ENCODE measurements at places on chromosomes 6 and 20.

- no peak for DNase-seq
Observed at GRCh38 chr20:46304361-46304760, 3.9 kb downstream of the CDH22 start.

GRCh38 chr6:135204951-135205350 lies 23.8 kb downstream of the MYB start:
- no peak for DNase-seq

- no peak for DNase-seq
Observed at GRCh38 chr6:111418971-111419693, 63.9 kb downstream of the REV3L start.

DNA sequence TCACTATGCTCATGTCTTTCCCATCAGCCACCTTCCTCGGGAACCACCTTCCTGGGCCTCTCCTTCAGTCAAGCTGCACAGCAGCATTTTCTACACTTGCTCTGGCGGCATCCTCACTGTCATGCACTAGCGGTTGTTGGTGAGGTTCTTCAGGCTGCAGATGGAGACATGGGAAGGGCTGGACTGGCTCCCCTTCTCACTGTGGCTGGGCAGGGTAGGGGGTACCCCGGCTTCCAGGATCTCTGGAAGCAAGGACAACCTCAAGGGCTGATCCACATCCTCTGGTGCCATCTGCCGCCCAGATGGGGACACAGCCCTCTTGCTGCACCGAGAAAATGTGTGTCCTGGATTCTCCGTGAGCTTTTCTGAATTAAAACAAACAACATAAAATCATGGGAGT lies 180.1 kb upstream of the RNF24 start:
- DNase-seq, result peak; percentile 60

DNA sequence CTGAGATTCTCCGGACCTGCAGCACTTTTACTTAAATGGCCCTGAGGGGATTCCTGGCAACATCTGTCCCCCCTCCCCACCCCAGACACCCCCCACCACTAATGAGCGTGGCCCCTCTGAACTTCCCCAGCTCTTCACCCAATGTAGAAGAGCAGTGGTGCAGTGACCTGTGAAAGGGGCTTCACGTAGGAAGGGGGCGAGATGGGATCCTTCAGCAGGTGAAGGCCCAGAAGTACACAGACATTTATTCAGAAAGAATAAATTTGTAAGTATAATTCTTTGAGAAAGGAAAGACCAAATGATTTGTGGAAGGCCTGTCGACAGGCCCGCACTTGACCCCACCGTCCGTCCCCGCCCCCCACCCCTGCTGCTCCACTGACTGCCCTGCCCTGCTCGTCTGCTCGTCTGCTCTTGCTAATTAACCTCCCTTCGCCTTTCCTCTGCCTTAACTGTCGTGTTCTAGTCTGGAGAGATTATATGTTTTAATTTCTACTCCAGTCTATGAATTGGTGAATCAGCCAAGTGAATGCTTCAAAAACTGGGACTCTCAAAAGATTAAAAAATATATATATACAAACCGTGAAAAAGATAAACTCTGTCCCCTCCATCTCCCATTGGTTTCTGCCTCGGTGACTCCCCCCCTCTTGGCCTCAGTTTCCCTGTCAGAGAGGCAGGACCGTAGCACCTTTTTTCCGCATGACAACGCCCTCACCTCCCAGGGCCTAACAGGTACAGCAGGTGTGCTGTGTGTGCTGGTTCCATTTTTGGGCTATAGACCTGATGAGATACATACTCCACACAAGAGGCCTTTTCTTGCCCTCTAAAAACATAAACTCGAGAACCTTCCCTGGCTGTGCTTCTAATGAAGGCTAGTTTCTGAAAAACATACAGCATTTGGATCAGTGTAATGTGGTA lies 49.2 kb downstream of the GNAS start:
- no peak for DNase-seq

- DNase-seq, result peak; percentile 4
Observed at GRCh38 chr20:38550274-38550673, 30.7 kb upstream of the ADIG start.

DNA sequence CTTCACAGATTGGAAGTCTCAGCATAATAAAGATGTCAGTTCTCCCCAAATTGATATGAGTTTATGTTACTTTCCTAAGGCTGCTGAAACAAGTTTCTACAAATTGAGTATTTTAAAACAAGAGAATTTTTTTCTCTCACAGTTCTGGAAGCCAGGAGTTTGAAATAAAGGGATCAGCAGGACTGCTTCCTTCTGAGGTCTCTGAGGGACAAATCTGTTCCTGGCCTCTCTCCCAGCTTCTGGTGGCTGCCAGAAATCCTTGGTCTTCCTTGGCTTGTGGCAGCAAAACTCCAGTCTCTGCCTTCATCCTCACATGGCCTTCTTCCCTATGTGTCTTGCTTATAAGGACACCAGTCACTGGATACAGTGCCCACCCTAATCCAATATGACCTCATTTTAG lies 136.1 kb downstream of the TFAP2A start:
- no peak for DNase-seq

- DNase-seq, result peak; percentile 42
Observed at GRCh38 chr20:1509237-1509636, 18.0 kb upstream of the SIRPB2 start.

DNA sequence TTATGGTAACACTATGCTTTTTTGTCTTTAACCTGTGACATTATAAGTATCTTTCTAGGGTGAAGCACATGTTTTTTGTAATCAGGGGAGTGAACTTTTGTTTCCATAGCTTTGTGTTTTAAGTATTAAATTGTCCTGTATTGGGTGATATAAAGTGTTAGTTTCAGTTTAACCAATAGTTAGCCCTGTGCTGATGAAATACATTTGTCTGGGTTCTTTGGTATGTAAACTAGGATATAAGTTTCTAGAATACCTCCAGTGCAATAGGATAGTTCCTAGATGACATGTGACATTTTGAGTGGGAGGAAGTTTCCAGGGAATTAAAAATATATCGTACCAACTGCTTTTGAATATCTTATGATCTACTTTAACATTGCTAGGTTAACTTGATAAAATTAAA lies 611.0 kb upstream of the MARCKS start:
- no peak for DNase-seq

GRCh38 chr20:32479697-32480171 lies 105.4 kb downstream of the NOL4L start:
- no peak for DNase-seq

DNA sequence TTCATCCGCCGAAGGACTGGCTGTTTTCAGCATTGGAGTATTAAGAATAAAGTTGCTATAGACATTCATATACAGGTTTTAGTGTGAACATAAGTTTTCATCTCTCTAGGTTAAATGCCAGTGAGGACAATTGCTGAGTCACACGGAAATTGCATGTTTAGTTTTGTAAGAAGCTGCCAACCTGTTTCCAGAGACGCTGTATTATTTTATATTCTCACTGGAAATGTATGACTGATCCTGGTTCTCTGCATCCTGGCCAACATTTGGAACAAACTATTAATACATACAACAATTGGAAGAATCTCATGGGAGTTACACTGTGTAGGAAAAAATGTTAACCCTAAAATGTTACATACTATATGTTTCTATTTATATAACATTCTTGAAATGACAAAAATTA lies 16.7 kb upstream of the TGM6 start:
- no peak for DNase-seq

- DNase-seq, result peak; percentile 32
Observed at GRCh38 chr6:131368198-131368911, 204.7 kb upstream of the ARG1 start.

DNA sequence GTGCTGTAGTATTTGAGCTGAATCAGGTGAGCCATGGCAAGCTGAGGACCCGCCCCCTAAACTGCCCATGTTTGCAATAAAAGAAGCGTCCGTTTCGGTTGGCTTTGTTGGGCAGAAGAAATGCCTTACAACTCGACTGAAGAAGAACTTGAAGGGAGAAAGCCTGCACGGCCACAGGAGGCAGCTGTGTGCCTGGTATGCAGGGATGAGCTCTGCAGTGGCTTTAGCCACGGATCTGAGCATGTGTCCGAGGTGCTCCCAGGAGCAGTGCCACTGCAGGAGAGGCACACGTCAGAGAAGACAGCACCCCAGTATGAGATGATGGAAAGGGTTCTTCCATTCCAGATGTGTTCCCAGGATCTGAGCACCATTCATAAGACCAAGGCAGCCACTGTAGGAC lies 23.5 kb downstream of the KIZ start:
- peak; percentile 24 for DNase-seq

DNA sequence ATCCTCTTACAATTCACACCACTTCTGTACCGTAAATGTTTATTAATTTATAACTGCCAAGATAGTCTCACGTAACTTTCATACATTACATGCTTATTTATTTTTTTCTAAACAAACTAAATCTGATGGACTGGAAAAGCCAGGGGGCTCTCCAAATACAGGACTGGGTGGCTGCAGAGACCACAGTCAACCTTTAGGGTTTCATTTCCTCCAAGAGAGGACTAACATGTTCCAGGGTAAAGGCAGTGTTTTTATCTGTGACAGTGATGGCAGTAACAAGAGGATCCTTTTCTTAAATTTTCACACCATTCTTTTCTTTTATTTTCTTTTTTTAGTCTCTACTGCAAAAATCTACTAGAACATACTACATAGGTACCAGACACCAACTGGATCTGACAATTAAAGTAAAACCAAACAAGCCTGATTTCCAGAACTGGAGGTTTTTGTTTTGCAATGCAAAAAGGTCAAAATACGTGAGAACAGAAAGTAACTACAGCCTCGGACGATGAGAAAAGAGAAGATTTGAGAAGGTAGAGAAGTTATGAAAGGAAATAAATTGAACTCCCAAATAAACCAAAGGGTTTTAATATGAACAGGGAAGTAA lies 1.2 kb downstream of the LMBRD1 start:
- DNase-seq, result no peak

- DNase-seq, result no peak
Observed at GRCh38 chr20:62898093-62898964, 28.0 kb downstream of the DIDO1 start.

DNA sequence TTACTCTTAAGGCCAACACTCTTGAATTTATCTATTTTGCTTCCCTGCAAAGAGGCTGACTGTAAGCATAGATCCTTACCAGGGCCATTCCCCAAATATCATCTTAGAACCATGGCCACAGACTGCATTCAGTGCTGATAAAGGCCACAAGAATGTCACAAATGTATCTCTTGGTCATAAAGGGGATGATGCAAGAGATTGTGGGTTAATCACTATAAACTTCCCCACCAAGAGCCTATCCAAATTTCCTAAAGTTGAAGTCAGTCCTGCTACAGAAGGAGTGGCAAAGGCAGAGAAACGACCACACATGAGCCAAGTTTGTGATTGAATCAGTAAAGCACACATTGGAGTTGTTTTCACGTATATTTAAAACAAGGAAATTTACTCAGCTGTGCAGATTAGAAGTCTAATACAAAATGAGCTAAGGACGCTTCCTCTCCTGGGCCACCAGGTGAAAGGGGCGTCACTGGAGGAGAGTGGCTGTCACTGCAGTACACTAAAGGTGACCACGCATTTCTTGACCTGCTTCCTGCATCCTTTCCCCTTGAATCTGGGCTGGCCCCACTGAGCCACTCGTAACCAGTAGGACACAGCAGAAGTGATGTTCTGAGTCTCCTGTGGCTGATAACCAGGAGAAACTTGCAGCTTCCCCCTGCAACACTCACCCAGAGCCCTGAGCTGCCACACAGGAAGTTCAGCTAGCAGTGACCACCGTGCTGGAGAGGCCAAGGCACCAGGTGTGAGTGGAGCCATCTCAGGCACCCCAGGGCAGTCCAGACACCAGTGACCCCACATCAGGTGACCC lies 181.9 kb downstream of the SYNDIG1 start:
- DNase-seq, result no peak

- peak; percentile 92 for DNase-seq
Observed at GRCh38 chr20:45890077-45890984, 677 bp downstream of the NEURL2 start.

- no peak for DNase-seq
Observed at GRCh38 chr20:24736131-24736843, 212.8 kb upstream of the CST7 start.

GRCh38 chr6:20877008-20877937 lies 343.0 kb downstream of the CDKAL1 start:
- no peak for DNase-seq

DNA sequence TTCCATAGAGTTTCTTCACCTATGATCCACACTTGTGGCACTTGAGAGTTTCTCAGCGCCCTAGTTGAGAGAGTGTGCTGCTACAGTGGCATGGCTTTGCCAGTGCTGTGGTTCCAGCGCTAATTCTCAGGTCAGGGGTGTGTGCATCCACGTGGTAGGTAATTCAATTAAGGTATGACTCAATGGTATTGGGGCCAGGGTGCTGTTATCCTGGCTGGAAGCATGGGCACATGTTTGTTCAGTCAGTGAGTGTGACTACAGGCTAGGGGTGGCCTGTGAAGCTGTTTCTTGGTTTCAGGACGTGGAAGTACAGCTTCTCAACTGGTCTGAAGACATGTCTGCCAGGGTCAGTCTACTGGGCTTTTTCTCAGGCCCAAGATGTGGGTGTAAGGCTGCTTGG lies 3.0 kb upstream of the SEMG2 start:
- DNase-seq, result no peak

DNA sequence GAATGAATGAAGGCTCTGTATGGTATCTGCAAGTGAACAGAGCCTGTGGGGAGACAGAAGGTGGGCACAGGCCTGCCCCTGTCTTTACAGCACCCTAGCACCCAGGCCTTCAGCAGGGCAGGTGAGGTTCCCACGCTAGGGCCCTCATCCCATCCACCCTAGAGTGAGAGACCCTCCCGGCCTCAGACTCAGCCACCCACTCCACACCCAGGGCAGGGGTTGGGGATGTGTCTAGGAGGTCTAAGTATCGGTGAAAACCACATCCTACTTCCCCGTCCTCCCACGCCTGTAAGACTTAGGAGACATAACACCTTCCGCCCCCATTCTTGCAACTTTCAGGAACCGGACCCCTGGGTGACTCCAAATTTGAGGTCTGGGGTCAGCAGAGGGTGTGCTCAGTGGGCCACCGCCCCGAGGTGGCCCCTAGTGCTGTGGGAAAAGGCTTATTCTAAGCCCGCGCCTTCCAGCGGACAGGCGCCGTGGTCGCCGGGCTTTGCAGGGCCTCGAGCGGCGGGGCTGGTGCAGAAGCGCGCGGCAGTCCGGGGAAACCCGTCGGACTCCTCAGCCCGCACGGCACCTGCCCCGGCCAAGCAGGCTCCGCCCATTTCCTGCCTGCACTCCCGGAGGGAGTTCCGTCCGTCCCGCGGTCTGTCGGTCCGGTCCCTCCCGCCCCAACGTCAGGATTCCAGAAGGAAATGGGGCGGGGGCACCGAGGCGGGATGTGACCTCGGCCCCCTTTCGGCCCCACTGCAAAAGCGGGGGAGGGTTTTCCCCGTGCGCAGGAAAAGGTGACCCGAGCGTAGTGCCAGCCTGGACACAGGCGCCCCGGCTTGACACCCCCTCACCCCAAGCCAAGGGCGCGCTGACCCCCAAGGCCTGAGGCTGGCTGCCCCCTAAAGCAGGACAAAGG lies 868 bp downstream of the SAMD10 start:
- peak; percentile 83 for DNase-seq

DNA sequence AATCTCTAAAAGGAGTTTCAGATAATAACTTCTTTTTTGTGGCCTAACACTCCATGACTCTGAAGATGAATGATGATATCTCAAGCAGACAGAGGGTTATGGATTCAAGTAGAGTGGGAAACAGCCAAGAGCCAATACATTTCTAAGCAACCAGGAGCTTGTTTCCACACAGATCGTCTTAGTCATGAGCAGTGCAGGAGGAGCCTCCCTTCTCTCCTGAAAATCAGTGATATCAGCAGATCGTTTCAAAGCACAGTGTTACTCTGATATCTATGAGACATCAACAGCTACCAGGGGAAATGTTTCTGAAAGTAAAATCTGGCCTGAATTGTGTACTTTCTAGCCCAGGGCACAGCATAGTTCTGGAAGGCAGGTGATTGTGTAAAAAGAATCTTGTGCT lies 11.5 kb downstream of the ADGRG6 start:
- DNase-seq, result no peak

All from neural progenitor cell (in vitro differentiated cells).